ENCODE measurements at places on chromosomes 7 and 10.

DNA sequence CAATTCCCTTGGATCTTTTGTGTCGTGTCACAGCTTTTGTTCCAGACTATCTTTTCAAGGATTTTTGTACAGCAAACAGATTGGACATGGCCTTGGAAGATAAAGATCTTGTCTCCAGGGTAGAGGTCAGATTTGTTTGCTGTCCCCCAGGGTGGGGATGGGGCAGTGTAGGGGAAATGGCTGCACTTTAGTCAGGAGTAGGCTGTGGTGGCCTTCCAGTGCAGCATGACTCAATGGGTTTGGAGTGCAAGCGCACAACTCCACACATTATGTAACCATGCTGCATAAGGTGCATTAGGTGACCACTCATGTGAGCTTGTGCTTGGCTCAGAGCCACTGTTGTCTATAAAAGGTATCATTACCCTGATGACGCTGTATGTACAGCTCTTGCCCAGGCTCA, 23.9 kb upstream of the ADAMTS14 start:
- DNase-seq, result no peak

DNA sequence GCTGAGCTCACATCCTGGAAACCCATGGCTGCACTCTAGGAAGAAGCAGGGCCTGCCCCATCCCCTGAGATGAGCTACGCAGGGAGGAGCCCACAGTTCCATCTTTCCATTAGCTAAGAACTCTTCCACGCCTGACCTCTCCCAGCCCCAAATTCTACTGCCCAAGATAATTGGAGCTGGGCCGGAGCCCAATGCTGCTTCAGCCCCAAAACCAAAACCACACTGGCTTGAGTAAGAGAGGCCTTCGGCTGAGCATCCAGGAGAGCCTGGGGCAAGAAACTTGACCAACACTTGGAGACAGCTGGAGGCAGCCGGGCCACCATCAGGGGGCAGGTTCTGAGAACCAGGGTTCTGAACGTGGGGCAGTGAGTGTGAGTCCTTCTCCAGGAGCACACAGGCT, 116.1 kb upstream of the ZMIZ1 start:
- DNase-seq, result no peak

GRCh38 chr7:139725858-139726484, 51.8 kb downstream of the HIPK2 start:
- DNase-seq, result no peak

- DNase-seq, result no peak
Measured at GRCh38 chr7:116672596-116673456, 830 bp downstream of the MET start.

DNA sequence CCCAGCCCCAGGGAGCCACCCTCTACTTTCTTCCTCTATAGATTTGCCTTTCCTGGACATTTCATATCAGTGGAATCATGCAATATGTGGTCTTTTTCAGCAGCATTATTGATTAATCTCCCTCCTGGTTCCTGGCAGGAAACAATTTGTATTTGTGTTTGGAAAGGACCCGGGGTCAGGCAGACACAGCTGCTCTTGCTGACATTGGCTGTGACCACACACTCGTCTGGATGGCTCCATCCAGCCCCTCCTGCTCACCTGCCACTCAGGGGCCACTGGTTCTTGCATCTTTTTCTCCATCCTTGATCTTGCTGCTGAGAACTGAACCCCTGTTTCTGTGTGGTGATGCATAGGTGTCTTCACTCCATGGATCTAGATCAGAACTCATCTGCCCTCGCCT, 176.6 kb upstream of the MKI67 start:
- no peak for DNase-seq

DNA sequence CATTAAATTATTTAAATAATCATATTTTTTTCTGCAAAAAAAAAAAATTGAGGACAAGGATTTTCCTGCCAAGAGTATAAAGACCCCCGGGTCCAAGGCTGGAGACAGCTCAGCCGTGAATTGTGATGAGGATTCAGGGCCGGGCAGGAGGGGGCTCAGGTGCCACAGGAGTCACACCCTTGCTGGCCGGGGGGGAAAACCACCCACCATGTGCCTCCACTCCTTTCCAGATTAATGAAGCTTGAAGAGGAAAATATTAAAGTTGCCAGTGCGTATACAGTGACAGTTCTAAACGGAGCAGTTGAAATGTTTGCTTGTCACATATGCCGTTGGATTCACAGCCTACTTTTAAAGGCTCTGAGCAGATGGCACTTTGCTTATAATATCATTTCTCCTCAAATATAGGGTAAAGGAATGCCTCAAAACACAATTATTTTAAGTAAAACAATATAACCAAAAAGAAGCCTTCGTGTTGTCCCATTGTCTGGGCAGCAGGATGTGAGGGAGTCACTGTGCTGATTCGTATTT, 49.6 kb downstream of the ADARB2 start:
- DNase-seq, result no peak

GRCh38 chr7:95952851-95953250, 180.5 kb downstream of the DYNC1I1 start:
- no peak for DNase-seq

DNA sequence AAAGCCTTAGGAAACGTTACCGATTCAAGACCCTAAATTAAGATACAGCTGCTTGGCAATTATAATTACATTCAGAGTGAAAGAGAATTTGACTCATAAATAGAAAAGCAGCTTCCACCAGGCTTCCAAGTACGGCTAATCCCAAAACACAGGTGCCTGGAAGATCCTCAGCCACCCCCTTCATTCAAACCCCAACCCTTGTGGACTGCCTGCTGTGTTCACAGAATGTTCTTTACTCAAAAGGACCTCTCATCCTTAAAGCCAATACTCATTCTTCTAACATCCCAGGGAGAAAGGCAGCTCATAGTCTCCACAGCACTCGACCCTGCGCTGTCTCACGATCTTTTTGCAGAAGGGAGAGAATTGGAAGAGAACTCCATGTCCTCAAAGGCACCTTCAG, 32.9 kb downstream of the RNF32 start:
- no peak for DNase-seq

GRCh38 chr7:122255454-122255853, 49.1 kb downstream of the FEZF1 start:
- DNase-seq, result no peak

DNA sequence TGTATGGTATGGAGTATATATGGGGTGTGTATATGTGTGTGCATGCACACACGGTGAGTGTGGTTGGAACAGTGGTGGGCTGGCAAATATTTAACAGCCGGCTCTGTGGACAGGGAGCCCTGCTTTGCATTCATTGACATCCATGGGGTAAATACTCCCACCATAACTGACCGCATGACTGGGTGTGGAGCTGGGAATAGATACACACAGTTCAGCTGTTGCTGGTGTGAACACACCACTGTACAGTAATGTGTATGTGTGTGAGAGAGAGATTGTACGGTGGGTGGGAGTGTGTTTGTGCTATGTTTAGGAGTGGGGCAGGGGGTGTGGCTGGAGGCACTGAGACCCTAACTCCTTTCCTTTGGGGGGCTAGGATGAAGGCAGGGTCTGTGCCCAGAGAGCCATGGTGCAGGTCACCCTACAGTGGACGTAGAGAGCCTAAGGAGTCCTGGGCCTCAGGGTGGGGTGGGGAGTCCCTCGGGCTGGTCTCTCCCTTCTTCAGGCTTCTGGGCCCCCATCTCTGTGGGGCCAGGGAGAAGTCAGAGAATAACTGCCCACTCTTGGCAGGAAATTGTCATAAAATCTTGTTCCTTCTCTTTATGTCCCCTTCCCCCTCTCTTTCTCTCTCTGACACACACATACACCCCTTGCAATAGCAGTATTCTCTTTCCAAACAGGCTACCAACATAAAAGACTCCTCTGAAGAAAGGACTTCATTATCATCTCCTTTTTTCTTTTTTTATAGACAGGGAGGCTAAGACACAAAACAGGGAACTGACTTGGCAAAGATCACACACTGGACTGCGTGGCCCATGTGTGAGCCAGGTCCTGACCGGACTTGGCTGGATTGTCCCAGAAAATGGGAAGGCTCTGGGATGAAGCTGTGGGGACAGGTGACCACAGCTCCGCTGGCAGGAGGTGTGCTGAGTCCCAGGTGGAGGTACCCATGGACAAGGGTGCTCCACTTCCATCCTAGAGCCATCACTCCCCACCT, 3.2 kb downstream of the SFRP5 start:
- no peak for DNase-seq

DNA sequence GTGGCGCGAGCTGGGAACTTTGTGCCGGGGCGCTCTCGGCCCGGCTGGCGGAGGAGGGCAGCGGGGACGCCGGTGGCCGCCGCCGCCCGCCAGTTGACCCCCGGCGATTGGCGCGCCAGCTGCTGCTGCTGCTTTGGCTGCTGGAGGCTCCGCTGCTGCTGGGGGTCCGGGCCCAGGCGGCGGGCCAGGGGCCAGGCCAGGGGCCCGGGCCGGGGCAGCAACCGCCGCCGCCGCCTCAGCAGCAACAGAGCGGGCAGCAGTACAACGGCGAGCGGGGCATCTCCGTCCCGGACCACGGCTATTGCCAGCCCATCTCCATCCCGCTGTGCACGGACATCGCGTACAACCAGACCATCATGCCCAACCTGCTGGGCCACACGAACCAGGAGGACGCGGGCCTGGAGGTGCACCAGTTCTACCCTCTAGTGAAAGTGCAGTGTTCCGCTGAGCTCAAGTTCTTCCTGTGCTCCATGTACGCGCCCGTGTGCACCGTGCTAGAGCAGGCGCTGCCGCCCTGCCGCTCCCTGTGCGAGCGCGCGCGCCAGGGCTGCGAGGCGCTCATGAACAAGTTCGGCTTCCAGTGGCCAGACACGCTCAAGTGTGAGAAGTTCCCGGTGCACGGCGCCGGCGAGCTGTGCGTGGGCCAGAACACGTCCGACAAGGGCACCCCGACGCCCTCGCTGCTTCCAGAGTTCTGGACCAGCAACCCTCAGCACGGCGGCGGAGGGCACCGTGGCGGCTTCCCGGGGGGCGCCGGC, 870 bp downstream of the FZD1 start:
- DNase-seq, result peak; percentile 24

- DNase-seq, result no peak
Measured at GRCh38 chr7:119256001-119256400, 1017.0 kb upstream of the KCND2 start.

- DNase-seq, result no peak
Measured at GRCh38 chr10:23630885-23631284, 192.0 kb downstream of the OTUD1 start.

Data from activated B cell treated with CpG ODN at 0.5 μM for 24 hours (primary cell).